COR-L47 (cell line): ENCODE measurements at places on chromosomes 1 and 21.

GRCh38 chr21:28387220-28387619 is 605.5 kb downstream of the LTN1 start:
- no peak for DNase-seq

DNA sequence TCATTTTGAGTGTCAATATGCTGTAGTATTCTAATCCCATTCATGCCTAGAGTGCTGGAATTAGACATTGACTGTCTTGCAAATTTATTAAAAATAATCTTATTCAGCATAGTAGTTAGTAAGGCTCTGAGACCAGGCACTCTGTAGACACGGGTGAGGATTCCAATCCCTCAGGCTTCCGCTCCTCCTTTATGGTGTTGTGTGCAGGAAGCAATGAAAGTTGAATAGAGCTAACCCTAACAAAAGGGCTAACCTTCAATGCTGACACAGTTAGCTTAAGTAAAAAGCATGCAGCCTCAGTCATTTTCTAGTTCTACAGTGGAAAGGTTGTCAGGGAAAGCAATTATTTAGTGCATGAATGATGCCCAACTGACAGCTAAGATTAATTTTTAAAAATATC is 199.6 kb upstream of the SGIP1 start:
- no peak for DNase-seq

GRCh38 chr1:66159800-66160199 is 367.1 kb downstream of the PDE4B start:
- DNase-seq = no peak

DNA sequence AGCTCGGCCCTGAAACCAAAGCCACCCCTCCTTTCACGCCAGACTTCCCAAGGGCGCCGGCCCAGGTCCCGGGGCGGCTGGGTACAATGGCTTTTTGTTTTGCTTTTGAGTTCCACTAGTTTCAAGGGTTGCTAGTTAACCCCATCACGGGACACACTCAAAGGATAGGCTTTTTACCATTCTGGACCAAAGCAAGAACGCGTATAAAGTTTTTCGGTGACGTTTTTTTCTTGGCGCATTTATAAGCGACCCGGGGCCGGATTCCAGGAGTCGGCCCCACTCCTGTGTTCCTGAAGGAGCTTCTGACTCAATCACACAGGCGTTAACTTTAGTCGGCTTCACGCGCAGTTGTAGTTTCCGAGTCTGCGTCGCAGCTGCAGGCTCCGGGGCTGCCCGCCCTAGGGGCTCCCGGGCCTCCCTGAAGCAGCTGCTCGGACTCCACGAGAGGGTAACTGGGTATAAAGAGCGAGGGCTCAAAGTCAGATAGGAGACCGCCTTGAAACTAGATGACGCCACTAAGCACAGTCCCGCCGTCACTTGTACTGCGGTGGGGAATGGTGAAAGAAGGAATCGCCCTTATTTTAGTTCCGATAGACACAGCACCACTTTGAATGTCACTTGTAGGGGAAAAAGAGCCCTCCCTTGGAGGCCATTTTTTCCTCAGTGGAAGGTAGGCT is 707 bp upstream of the KLHL21 start:
- DNase-seq = no peak

- no peak for DNase-seq
These were observed 18.3 kb downstream of the INTS3 start for GRCh38 chr1:153746174-153746573.

DNA sequence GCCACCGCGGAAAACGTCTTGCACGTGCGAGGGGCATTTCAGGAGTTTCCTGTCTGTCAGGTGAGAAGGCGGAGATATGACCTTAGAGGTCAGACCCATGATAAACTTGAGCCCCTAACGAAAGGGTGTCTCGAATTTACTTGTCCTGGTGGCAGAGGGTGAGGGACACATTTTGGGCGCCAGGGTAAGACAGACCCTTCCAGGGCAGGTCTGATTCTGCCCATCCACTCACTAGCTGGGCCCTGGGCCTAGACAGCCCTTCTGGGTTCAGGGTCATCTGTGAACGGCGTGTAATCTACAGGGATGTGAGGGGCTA is 395 bp upstream of the CSRP1 start:
- no peak for DNase-seq

GRCh38 chr1:6898974-6899539 is 113.8 kb downstream of the CAMTA1 start:
- DNase-seq = no peak

- DNase-seq = no peak
These were observed 309.1 kb upstream of the SNX7 start for GRCh38 chr1:98352378-98352777.

DNA sequence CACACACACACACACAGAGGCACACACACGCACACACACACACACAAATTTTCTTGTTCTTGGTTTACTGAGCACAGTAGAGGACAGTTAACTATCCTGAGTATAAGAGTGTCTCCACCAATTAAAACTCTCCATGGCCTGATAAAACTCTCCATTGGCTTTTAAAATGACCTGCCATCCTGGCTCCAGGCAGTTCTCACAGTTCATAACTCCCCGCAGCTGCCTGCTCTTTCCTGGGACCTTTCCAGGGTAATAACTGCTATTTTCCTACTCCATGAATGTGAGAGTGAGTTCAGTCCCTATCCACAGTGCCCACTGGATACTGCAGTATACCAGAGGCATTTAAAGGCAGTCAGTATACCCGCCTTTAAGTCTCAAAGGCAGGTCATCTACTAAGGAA is 351.5 kb downstream of the PLPP3 start:
- no peak for DNase-seq

GRCh38 chr21:37319551-37319950 is 47.0 kb upstream of the DYRK1A start:
- DNase-seq = no peak

GRCh38 chr1:108572182-108572581 is 12.3 kb downstream of the EEIG2 start:
- DNase-seq = no peak

DNA sequence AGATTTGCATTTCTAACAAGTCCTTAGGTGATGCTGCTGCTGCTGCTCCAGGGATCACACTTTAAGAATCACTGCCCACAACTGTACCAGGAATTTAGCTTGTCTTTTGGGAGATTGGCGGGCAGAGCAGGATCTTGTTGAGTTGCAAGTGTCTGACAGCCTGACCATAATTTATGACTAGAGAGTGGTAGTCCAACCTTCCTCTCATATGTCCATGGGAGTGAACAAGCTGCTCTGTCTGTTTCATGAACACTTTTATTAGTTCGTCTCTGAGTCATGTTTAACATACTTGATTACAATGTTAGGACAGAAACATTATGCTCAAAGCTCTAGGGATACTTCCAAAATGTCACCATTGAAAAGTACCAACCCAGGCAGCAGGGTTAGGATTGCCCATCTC is 169.6 kb downstream of the TGFB2 start:
- DNase-seq = no peak

GRCh38 chr1:84145068-84145467 is 997 bp downstream of the PRKACB start:
- no peak for DNase-seq

GRCh38 chr1:244413736-244414135 is 38.0 kb downstream of the ADSS2 start:
- DNase-seq = no peak

DNA sequence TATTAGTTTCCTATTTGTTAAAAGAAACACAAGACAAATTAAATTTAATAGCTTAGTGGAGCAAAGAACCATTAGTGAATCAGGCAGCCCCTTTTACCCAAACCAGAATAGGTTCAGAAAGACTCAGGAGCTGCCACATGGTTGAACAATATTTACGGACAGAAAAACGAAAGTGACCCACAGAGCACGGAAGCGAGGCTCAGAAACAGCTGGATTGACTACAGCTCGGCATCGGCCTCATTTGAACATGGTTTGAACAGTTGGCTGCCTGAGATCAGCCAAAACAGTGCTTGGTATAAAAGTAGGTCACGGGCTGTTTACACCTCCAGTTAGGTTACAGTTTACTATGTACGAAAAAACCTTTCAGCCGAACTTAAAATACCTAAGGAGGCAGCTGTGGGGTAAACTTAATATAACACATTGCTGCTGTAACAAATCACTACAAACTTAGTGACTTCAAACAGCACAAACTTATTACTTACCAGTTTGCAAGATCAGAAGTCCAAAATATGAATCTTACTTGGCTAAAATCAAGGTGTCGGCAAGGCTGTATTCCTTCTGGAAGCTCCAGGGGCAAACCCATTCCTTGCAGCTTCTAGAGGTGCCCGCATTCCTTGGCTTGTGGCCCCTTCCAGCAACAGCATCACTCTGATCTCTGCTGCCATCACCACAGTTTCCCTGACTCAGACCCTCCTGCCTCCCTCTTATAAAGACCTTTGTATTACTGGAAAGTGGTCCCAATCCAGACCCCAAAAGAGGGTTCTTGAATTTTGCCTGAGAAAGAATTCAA is 11.8 kb downstream of the PADI4 start:
- DNase-seq = no peak

DNA sequence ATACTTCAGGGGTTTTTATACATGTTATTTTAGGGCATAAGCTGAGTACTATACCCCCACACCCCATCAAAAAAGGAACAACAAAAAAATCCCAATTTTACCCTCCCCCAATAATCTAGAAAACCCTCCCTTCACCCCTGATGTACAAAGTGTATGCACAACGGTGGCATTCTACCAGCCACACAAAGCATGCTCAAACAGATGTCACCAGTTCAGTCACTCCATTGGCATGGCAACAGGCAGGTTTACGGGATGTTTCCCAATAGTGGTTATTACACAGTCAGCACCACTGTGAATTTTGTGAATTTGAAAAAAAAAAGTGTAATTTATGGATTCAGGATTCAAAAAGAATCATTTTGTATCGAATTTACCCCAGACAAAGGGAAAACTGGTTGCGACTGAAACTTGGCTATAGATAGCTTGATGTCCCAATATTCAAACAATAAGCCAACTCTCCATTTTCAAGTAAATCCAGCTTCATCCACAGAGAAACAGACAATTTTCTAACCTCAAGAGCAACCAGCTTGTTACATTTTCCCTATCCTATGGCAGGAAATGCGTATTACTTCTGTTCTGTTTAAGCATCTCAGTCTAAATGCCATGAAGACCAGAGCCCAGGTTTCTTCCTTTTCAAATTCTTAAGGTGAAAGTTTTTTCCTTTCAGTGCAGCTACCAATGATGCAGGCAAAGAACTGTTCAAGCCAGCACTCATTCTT is 34.0 kb upstream of the SLC45A3 start:
- no peak for DNase-seq

GRCh38 chr1:78254517-78254916 is 208.8 kb downstream of the GIPC2 start:
- no peak for DNase-seq

DNA sequence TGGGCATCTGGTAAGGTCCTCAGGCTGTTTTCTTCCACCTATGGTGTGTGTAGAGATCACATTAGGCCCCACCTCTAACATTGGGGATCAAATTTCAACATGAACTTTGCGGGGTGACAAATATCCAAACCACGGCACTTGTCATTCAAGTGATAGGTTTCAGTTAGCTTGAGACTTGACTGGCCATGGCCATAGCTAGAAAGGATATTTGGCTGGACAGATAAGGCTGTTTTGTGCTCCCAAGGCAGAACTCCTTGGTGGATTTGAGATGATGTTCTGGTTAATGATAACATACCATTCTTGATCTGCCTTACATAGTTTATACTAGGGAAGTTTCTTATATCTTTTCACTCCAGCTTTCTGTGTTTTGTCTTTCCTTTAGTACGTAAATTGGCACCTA is 48.5 kb downstream of the CELF3 start:
- no peak for DNase-seq

DNA sequence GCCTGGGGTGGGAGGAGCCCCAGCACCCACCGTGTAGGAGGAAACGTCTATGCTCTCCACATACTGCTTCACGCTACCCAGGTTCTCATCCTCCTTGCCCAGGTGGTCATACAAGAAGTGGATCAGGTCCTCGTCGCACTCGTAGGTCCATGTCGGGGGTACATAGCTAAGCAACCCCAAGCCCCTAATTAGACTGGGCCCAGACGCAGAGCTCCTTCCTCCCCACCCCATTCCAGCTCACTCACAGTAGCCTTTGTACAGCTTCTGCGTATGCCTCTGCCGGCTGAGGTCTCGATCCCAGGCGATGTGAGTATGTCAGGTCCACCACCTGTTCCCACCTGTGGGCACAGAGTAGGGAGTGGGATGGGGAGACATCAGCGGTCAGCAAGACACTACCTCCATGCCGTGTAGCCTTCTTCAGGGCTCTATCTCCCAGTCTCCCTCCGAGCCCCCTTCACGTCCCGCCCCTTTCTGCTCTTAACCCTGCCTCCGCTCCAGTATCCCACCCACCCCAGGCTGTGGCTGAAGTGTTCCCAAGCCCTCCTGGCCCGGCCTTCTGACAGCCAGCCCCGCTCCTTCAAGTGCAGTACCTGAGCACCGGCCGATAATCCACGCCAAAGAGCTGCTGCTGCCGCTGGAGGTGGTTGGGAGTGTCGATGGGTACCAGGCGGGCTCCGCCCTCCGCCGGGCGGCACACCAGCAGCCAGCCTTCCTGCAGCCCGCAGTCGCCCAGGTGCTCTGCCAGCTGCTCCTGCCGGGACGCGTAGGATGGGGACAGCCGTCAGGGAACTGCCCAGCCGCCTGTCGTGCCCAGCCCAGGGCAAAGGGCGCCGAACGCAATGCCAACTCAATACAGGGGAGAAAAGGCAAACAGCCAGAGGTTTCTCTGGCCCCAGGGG is 919 bp downstream of the HECTD3 start:
- peak; percentile 6 for DNase-seq

DNA sequence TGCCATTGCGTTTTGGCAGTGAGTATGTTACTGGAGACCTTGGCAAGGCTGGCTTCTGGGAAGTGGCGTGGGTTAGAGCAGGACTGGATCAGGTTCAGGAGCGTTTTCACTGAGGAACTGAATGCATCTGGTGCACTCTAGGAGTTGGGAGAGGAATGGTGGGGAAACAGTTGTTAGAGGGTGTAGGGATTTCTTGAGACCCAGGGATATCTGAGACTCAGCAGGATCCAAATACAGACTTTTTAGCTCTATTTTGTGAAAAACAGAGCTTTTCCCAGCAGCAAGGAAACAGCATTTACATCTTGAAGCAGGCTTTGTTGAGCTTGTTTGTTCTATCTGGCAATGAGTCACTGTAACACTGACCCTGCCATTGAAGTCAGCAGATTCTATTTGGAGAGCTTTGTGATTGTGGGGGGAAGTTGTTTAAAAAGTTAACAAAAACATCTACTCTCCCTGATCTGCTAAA is 56.9 kb upstream of the NRIP1 start:
- no peak for DNase-seq

DNA sequence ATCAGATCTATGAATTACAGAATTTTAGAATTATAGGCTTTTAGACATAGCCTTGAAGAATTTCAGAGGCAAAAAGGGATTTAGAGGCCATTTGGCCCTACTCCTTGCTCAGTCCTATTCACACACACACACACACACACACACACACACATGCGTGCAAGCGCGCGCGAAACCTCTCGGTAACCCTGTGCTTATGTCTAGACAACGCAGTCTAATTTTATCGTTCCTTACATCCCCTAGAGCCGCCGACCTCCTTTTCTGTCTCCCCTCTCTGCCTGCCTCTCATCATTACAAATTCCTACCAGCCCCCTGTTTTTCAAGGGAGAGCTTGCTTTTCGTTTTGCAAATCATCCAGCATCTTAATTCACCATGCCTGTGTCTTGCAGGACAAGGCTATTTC is 252.1 kb downstream of the FOXD2 start:
- DNase-seq = no peak

- no peak for DNase-seq
These were observed 22.1 kb downstream of the RGS8 start for GRCh38 chr1:182662121-182662890.

- no peak for DNase-seq
These were observed 37.9 kb upstream of the TSPEAR start for GRCh38 chr21:44749116-44749758.

- no peak for DNase-seq
These were observed 6.1 kb upstream of the RLF start for GRCh38 chr1:40155135-40155534.
